ENCODE measurements at places on chromosomes 7 and 10.

- DNase-seq, result no peak
These were observed 43.4 kb downstream of the GLI3 start for GRCh38 chr7:42193471-42194129.

- no peak for DNase-seq
These were observed 43.8 kb downstream of the TCERG1L start for GRCh38 chr10:131267814-131268095.

GRCh38 chr10:132994185-132994796, 51.9 kb upstream of the CFAP46 start:
- DNase-seq, result peak; percentile 43

GRCh38 chr7:72710983-72711382, 117.0 kb downstream of the TYW1B start:
- DNase-seq, result no peak

GRCh38 chr10:61855771-61856170, 45.7 kb upstream of the ARID5B start:
- no peak for DNase-seq

GRCh38 chr7:157559596-157560257, 222.9 kb downstream of the DNAJB6 start:
- DNase-seq, result no peak

- no peak for DNase-seq
These were observed 219.8 kb downstream of the ZMYND11 start for GRCh38 chr10:354901-355617.

DNA sequence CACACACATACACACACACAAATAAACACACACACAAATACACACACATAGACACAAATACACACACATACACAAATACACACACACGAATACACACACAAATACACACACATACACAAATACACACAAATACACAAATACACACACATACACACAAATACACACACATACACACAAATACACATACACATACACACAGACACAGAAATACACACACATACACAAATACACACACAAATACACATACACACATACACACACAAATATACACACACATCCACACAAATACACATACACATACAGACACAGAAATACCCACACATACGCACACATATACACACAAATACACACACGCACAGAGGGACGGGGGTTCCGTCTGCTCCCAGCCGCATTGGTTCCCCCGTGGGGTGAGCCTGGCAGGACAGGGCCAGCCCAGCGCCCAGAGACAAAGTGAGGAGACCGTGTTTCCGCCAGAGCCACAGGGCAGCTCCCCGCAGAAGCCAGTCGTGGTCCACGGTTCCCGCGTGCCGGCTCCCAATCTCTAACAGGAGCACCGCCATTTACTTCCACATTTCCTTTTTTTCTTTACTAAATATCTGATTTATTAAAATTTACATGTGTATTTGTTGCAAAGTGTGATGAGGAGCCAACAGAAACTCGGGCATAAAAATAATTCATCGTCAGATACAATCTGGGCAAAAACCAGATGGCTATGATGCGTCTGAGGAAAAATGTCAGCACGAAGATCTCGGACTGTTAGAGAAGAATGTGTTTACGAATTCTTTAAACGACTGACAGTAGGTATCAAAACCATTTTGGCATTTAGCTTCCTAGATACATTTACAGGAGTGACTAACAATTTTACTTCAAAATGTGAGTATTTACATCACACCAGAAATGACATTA, 3.1 kb upstream of the KNDC1 start:
- DNase-seq, result no peak

GRCh38 chr10:49167425-49168170, 20.6 kb downstream of the TMEM273 start:
- no peak for DNase-seq

DNA sequence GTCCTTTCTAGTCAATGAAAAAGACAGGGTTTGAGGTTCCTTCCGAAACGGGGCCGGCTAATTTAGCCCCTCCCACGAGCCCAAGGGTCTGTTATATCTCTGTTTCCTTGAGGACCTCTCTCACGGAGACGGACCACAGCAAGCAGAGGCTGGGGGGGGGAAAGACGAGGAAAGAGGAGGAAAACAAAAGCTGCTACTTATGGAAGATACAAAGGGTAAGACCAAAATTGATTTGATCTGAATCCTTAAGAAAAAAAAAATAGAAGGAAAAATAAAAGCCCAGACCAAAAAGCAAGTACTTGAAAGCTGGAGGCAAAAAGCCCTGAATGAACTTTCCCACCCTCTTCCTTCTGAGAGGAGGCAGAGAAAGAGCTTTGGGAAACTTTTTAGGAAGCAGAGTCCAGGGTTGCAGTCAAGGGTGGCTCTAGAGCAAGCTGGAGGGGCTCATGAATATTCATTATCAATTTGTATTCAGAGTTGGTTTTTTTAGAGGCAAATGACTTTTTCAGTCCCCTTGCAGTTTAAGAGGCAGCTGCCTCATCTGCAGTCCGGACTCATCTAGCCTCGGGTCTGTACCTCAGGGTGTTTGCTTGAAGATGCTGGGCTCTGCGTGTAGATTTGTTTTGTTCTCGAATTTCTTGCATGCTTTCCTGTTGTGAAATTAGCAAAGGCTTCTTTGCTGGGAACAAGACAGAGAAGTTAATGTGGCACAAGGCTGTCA, at the start of gene ENTPD1:
TSS of gene ENTPD1 (plus strand) at position 123 of the 721 bp plus-strand sequence. CDS start at position 200, 77 bp downstream.
- DNase-seq, result no peak

DNA sequence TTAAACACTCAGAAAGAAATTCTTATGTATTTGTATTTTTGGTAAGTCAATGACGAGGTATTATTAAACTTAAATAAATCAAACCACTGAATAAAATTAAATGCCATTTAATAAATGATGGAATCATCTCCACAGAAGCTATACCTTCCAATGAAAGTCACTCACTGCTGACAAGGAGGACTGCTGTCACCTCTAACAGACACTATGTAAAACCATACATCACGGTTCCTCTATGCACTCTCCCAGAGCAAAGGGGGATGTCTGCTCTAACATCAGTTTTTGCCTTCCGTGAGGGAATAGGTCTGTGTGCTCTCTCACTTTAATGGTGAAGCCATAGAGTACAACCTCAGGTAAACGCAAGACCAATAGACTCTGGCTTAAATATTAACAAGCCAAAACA, 99.7 kb upstream of the DDC start:
- DNase-seq, result no peak

- DNase-seq, result peak; percentile 28
These were observed 239.7 kb upstream of the INHBA start for GRCh38 chr7:41942468-41943093.

DNA sequence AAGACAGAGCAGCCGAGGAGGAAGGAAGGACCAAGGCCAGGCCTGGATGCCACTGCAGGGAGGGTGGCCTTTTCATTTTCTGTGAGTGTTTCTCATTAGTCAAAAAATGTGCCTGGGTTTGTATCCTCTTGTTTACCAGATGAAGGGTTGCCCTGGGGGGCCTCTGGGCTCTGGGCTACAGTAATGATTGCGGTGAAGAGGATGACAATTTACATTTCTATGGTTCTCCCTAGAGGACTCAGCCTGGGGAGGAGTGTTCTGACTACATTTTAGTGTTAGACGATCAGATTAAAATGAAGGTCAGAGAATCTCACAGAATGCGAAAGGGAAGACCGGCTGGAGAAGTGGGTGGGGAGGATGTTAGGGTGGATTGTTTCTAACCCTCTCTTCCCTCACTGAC, 108.0 kb upstream of the KMT2C start:
- DNase-seq, result no peak

DNA sequence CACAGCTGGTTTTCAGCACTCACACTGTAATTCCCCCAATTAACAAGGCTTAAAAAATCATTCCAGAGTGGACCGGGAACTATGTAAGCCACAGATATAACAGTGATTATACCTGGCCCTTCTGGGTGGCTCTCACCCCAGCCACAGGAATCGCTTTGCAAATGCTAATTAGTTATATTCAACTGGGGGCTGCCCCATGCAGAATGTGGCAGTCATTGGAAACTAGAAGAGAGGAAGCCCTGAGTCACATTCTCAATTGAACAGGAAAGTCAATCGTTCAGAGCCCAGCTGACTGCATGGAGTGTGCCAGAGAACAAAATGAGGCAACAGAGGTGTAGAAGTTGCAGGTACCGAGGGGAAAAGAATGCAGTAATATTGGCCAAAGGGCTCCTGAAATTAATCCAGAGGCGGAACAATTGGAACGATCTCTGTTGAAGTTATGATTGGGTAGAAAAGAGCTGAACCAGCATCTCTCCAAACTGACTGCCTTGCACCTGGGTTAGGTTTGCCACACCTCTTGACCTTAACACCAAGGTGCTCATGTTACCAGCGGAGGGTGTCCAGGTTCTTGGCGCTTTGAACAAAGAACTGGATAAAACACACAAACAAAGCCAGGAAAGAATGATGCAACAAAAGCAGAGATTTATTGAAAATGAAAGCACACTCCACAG, 909.7 kb upstream of the AUTS2 start:
- DNase-seq, result no peak

GRCh38 chr10:112271982-112272381, 11.2 kb upstream of the TECTB start:
- no peak for DNase-seq

DNA sequence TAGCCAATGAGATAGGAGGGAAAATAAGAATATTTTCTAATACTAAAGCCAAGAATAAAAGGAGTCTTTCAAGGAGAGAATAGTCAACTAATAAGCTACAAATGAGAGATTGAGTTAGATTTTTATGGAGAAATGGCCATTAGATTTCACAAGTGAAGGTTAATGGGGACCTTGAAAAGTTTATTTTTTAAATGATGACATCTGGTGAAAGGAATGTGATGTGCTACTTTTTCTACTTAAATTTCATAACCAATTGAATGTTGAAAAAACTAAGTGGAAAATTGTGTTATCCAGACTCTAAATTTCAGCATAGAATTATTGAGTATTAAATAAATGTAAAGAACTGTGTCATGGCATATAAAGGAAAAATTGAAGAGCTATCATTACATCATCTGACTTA, 125.7 kb downstream of the TSPAN12 start:
- DNase-seq, result no peak

DNA sequence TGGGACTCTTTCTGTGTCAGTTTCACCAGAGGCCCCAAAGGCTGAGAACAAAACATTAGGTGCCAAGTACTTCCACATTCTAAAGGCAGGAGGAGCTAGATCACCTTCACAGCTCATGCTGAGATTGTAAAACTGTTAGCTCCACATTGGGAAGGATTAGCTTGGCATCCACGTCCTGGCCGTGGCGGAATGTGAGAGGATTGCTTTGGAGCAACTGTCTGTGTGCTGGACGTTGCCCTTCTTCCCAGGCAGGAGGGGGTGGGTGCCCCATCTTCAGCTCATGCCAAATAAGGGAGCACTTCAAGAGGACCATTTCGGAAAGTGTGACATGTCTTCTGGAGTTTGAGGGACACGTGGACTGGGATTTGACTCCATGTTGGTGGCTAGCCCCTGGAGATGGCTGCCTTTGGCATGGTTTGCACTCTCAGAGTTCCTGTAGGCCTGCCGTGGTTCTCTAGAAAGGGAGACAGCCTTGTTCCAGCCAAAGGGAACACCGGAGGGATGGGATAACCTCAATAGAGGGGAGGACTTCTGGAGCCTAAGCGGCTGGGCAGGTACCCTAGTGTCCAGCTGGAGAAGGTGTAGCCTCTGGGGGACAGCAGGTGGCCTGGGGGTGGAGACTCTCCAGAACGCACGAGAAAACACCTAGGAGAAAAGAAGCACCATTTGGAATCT, 19.9 kb upstream of the FMC1 start:
- DNase-seq, result no peak

GRCh38 chr7:74417419-74417971, 36.2 kb upstream of the GTF2IRD1 start:
- DNase-seq, result no peak

DNA sequence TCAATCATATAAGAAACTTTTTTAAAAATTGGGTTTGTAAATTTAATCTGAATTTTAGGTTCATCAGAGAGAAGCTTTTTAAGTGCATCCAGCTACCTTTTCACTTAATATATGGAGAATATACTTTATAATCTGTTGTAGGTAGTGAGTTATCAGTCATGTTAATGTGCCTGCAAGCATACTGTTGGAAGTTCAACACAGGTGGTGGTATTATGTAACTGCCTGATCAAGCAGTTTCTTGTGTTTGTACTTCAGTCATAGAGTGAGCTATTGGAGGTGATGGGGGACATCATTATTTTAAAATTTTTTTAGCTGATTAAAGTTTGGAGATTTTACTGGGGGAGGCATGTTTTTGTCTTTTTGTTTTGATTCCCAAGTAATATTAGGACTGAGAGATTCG, 2.5 kb downstream of the TNKS2 start:
- no peak for DNase-seq

- DNase-seq, result no peak
These were observed 47.2 kb downstream of the CAMK1D start for GRCh38 chr10:12396567-12396966.

GRCh38 chr7:131889572-131890150, 333.2 kb upstream of the PODXL start:
- DNase-seq, result no peak

GRCh38 chr10:28644647-28645046, 32.7 kb upstream of the BAMBI start:
- no peak for DNase-seq

GRCh38 chr10:60848126-60848525, 69.8 kb downstream of the CDK1 start:
- no peak for DNase-seq

DNA sequence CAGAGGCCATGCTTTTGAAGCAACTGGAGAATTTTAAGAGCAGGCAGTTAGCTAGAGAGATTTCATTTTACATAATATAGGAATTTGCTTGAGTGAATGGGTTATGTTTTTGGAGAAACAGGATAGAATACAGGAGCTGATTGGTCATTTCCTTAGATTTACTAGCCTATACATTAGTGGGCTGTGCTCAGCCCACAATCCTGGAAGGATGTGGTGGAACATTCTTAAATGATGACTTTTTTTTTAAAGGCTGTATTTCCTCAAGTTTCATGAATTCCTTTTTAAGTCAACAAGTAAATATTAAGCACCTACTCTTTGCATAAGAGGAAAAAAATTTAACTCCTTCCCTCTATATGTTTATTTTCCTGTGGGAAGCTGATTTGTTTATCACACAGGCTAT, 314.4 kb upstream of the BMPER start:
- no peak for DNase-seq
